ENCODE measurements at places on chromosomes 12 and 14. TPM values are rescaled to one million over a fixed set of nuclear protein-coding genes. Genes with fewer than 3 reads are reported as not detected.
A peak's percentile ranks its signal among the peaks of the same experiment; 100 is the strongest.

The GLIPR1L1 gene
- not detected for total RNA-seq

DNA sequence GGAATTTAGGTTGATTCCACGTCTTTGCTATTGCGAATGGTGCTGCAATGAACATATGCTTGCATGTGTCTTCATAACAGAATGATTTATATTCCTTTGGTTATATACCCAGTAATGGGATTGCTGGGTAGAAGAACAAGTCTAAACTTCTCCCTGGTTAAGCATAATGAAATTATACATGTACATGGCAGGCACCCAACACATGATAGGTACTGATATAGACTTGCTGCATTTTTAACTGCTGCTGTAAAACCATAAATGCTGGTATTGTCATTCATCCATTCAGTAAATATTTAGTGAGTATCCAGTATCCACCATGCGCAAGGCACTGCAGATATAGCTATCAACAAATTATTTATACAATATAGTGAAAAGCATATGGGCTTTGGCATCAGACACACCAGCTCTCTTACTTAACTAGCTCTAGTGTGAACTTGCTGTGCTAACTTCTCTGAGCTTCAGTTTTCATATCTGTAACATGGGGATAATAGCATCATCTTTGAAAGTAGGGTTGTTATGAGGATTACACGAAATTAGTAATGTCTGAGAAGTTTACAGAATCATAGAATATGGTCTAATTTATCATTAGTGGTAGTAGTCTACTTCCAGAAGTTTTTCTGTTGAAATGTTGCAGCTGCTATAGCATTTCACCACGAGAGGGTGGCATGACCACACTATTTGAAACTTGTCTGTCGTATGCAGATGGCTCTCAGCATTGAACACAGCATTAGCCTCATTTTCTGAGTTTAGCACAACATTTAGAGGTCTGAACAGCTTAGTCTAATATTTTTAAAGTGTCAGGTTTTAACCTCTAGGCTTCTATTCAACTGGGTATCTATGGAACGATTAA is 32.0 kb upstream of the SEL1L start:
- DNase-seq = no peak

The KIF26A gene
- total RNA-seq = 2.1 TPM

The GPRC5A gene
- 2.1 TPM for total RNA-seq

DNA sequence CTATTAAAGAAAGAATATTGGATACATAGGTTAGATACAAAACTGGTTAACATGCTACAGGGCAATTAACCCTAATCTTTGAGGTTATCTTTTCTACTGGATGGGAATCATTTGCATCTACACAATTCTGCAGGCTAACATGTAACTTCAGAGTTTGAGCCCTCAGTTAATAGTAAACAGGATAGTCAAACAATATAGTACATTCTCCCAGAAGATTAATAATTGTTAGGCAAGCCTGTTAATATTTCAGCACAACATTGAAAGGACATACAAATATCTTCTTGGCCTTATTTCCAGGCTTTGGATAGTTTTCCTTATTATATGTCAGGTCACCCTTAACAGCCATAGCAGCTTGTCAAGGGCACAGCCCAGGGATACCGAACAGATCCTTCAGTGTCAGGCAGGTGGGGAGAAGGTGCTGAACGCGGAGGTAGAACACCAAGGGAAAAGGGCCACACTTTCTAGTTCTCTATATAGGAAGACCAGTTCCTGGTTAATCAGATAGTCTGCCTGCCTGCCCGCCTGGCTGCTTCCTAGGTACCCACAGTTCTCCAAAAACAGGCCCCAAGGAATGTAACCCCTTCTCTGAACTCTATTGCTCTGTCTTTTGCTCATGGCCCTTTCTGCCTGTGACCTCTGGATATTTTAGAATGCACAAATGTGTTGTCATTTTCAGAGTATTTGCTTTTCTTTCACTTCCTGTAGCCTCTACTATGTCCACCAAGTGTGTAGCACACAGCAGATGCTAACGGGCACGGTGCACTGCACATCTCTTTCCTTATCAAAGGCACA is 256.0 kb downstream of the PCNX1 start:
- no peak for DNase-seq

GRCh38 chr12:24695657-24696329 is 253.1 kb downstream of the BCAT1 start:
- DNase-seq = no peak

DNA sequence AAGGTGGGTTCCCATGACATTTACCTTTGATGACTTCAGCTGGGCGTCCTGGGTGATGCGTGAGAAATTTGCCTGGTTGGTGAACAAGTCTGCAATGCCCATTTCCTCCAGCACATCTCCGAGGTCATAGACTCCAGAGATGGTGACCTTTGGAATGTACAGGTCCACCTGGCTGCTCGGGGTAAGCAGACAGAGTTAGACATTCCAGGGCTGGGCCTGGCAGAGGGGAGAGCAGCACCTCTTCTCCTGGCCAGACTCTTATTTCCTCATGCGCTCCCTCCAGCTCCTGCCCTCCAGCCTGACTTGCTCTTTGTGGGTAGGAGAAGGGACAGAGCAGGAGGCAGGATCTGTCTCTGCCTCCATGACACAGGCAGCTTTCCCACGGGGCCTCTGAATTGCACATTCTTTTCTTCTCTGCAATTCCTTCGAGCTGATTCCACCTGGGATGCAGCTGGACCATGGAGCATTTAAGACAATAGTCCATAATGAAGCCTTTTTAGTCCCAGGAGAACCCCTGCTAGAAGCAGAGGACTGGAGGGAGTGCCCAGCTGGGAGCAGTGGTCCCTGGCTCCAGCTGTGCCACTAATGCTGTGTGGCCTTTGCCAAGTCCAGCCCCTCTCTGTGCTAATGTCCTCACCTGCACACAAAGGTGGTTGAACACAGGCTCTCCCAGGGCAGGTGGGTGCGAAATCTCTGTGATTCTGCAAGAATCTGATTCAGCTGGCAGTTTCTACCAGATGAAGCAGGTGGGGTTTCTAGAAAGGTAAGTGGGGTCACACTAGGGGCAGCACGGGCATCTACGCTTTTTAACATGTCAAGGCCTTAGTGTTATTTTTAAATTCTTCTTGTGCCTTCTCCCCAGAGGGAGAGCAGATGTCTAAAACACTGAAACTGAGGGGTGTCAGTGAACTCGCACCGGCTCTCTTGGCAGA is 13.2 kb upstream of the SERPINA10 start:
- DNase-seq = no peak

- no peak for DNase-seq
Measured at GRCh38 chr14:36367985-36368774, 47.7 kb upstream of the MBIP start.

DNA sequence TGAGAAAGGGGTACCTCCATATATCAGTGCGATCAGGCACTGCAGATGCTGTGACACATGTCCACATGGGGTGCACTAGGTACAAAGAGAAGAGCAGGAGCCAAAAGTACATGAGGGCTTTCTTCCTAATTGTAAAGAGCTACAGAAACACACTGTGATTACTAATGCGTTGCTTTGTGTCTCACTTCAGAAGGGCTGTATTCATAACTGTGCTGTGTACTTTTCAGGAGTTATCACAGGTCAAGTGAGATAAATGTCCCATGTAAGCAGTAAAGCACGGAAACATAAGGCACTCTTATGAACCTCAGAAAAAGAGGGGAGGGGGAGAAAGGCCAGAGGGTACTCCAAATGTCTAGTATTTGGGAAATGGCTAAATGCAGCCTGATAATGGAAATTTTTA is 10.6 kb downstream of the SPRING1 start:
- DNase-seq = no peak

DNA sequence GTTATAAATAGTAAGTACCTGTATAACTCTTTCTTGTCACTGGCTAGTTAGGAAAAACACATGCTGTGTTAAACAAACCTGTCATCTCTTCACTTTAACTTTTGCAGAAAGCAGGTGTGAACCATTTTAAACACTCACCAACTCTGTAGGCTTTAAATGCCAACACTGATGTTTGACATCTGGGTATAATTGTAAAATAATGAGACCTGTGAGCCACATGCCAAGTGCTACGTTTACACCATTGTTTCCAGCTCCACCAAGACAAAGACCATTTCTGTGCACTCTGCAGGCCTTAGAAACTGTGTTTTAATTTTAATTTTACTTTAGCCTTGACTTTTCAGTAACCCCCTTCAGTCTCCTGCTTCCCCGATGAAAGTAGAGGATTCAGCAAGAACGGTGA is 11.0 kb downstream of the TPH2 start:
- DNase-seq = no peak

GRCh38 chr14:96139879-96140278 is 64.8 kb upstream of the BDKRB2 start:
- DNase-seq = no peak

- DNase-seq = no peak
Measured at GRCh38 chr12:1518591-1519516, 75.5 kb downstream of the FBXL14 start.

The SERPINA10 gene
- total RNA-seq = not detected

- DNase-seq = peak; percentile 69
Measured at GRCh38 chr12:69239922-69240630, 707 bp downstream of the CPSF6 start.

DNA sequence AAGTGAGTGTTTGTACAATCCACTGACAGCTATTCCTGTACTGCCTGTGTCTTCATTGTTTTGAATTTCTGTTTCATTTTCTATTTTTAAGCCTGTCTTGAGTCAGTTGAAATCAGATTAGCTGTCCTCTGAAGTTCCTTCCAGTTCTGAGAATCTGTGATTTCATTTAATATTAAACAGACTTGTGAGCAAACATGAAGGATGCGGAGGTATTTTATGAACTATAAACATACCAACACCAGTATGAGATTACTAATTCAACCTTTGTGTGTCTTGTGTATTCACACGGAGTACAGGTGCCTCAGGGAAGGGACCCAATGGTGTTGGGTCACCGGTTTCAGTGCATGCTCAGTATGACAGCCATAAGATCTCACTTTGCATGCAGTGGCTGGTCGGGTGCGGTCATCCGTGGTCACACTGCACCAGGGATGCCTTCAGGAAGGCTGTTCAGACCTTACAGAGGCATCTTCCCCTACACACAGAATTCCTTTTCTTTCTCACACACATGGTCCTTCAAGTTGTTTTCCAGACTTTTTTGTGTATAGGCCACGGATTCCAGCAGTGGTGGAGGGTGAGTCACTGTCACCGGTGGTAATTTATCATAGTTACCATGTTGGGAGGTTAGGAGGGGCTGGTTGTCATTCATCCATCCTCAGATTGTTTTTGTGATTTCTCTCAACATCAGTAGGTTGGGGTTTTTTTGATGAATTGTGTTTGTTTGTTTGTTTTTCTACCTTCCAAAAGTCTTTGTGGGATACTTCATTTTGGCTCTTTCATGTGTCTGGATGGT is 103.0 kb upstream of the SFSWAP start:
- DNase-seq = no peak

The ALDH2 gene
- 126 TPM for total RNA-seq

- DNase-seq = no peak
Measured at GRCh38 chr12:32423559-32423958, 24.2 kb downstream of the FGD4 start.

- no peak for DNase-seq
Measured at GRCh38 chr12:49279706-49280159, 14.9 kb downstream of the TUBA1C start.

DNA sequence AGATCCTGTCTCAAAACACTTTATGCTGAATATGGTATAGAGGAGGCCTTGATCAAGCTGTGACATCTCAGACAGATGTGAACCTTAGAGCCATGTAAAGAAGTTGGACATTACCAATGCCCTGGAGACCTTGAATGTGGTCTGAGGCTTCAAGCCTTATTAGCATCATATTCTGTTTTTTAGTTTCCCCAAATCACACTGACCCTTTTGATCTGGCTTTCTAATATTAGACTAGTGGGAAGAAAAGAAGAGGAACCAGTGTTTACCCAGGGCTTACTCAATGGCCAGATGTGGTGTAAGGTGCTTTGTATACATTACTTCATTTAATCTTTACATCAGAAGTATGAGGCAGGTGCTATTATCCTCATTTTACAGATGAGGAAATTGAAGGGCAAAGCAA is 10.6 kb upstream of the TBPL2 start:
- DNase-seq = no peak

DNA sequence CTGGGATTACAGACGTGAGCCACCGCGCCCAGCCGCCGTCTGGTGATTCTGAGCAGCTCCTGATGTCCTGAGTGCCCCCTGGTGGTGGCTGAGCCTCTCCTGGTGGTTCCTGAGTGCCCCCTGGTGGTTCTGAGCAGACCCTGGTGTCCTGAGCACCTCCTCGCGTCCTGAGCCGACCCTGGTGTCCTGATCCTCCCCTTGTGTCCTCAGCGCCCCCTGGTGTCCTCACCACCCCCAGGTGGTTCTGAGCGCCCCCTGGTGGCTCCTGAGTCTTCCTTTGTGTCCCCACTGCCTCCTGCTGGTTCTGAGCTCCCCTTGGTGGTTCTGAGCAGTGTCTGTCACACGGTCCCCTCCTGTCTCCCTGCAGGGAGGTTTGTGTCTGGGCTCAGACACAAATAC is 1304.9 kb downstream of the TMEM121 start:
- no peak for DNase-seq

DNA sequence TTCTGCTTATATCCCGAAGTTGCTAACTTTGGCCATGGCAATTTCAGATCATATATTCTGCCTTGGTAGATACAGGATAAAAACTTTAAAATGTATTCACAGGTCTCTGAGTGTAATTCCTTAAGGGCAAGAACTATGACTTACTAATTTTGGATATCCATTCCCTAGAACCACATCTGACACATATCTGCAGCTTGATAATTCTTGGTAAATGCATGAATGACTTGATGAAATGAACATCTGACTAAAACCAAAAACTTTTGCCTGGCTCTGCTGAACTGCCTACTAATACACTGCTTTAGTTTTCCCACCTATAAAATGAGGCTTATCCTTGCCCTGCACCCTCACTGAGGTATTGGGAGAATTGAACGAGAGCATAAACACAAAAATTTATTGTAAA is 32.2 kb downstream of the SLC25A21 start:
- DNase-seq = no peak

DNA sequence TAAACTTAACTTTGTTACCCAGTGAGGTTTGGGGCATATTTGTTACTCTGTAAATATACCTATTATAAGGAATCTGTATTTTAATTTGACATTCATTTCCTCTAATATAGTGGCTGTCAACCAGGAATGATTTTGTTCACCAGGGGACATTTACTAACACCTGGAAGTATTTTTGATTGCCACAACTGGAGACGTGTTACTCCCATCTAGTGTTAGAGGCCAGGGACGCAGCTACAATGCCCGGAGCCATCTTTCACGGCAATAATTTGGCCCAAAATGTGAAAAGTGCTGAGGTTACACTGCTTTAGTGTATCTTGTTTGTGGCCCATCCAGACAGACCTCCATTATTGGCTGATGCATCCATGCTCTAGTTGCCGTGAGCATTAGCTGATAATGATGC is 881.3 kb upstream of the ATXN7L3B start:
- no peak for DNase-seq

The DBX2 gene
- total RNA-seq = 0.16 TPM

GRCh38 chr12:130795906-130796305 is 43.1 kb downstream of the STX2 start:
- no peak for DNase-seq

- DNase-seq = no peak
Measured at GRCh38 chr12:5856692-5857091, 88.4 kb downstream of the ANO2 start.

GRCh38 chr12:65689508-65689907 is 134.8 kb upstream of the HMGA2 start:
- DNase-seq = no peak

The LBHD2 gene
- not detected for total RNA-seq
